H4 (cell line): ENCODE measurements at places on chromosomes 5 and 9. TPM values are rescaled to one million over a fixed set of nuclear protein-coding genes. Genes with fewer than 3 reads are reported as not detected.

DNA sequence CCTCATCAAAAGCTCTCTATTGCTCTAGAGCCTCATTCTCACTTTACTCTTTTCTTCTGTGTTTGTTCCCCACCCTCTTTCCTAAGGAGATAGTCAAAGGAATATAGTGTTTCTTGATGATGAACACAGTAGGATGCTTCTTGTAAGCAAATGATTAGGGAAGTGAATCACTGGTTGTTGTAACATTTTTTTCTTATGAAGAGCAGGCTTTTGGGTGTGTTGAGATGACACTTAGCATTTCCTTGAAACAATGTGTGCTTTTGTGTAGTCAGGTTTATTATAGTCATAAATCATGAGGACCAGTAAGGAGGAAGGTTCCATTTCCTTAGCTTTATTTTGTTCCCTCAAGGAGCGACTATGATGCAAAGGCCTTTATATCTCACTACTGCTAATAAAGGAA is 1991.3 kb upstream of the C9orf72 start:
- DNase-seq: no peak

DNA sequence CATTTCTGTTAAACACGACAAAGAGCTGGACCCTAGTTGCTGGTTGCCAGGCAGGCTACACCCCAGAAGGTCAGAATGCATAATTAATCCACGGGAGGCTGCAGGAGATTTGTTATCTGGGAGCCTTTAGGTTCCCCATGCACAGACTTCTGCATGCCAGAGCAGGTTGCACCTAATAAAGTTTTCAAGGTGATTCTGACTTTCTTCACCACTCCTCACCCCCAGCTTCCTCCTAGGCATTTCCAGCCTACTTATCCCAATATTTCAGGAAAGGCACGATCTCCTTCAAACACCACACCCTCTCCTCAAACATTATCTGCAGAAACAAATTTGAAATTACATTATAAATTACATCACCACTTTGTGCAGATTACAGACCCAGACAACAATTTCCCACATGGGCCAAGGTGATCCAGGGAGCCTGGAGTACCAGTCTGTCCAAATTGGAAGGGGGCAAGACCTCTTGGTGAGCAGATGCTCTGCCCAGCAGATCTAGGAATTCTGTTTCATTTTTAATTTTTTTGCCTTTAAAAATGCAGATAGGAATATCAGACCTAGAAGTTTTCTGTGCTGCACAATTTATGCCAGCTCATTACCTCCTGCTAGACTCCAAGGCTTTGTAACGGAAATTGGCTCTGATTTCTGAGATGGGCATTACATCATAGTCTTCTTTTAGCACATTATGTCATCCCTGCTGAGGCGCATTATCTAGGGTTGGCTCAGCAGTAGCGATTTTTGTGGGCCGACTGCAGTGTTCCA is 363.4 kb upstream of the SLC30A5 start:
- DNase-seq: peak; percentile 78

- DNase-seq: no peak
These were observed 363.6 kb downstream of the SH3GL2 start for GRCh38 chr9:17942498-17942897.

DNA sequence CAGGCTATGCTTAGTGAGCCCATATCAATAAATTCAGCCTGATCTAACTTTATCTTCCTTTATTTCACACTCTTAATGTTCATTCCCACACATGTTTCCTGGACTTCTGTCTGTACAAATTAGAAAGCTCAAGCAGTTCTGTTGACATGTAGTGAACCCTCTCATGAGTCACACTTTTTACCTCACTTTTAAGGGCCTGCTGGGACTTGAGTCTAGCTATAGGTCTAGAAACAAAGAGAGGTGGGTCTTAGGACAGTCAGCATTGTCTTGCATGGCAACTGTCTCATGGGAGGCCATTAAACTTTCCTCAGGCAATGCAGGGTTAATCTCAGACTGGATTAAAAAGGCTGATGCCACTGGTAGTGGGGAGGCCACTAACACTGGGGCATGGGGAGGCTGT is 8.6 kb upstream of the CCNH start:
- DNase-seq: no peak

DNA sequence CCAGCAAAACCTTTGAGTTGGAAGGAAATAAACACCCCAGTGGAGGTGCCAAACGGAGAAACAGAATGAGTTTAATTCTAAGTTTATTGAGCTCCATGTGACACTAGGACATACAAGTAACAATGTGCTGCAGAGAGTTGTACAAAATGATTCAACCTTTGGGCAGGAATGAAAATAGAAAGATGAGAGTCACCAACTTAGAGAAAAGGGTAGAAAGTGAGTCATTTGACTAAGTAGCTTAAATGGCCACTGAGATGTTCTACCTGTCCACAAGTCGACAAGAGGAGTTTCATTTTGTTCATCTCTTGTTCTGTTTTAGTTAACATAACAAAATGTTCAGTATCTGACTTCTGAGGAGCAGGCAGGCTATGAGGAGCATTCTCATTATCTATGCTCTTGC is 284.7 kb downstream of the NR2F1-AS1 start:
- DNase-seq: no peak

- peak; percentile 64 for DNase-seq
These were observed 7.2 kb upstream of the RNF38 start for GRCh38 chr9:36407122-36407723.

DNA sequence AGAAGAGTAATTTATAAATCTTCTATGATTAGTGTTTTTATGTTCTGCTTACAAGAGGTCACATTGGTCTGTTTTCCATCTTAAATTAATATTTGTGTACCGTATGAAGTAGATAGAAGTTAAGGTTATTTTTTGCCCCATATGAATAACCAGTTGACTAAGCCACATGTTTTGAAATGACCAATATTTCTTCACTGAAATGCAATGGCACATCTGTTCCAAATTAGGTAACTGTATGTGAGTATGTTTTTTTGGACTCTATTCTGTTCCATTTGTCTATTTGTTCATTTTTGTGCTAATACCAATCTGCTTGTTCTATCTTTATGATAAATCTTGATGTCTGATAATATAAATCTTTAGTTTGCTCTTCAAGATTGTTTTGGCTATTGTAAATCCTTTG is 17.7 kb downstream of the JAK2 start:
- DNase-seq: no peak

GRCh38 chr9:9341203-9341602 is 1271.6 kb downstream of the PTPRD start:
- DNase-seq: no peak

DNA sequence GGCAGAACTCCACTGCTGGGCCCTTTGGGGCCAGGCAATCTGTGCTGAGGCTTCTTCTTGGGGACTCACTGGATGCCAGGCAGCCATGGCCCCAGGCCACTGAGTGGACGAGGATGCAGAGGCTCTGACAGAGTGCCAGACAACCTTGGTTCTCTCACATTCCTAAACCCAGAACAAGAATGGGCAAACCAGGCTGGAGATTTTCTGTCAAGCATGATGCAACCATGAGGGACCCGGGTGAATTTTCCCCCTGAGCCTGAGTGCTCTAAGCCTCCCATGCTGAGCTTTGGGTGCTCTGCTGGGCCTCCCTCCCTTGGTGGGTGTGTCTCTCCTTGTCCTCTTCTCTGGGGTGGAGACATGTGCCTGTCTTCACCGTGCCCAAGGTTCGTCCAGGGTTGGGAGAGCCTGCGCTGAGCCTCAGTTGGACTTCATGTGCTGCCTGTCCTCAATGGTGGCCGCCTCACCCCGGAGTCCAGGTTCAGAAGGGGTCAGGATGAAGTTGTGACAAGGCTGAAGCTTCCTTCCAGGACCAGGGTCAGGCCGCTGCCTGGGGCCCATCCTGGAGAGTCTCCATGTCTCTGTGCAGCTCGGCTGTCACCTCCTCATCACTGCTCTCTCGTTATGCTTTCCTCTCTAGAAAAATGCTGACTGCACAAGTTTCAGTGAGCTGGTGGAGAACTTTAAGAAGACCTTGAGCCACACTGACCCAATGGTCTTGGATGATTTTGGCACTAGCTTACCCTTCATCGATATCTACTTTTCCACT is 24.1 kb downstream of the PITX1 start:
- no peak for DNase-seq

GRCh38 chr5:90866333-90866732 is 307.7 kb downstream of the ADGRV1 start:
- DNase-seq: peak; percentile 19

DNA sequence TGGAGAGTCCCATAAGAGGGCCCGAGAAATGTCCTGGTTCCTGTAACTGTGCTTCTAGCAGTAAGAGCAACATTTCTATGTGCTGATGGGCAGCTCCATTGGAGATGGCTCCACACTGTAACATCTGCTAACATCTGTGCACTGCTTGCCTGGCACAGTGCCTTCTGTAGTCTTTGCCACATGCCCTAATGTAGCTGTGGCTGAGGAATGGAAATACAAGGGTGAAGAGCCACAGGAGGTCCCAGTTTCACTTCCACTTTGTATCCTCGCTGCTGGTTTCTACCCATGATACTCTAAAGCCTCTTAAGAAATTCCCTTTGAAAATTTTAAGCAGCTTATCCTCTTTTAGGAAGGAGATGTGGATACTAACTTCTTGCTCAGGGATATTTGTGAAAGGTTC is 97.4 kb downstream of the HOMER1 start:
- DNase-seq: peak; percentile 8

GRCh38 chr5:68369457-68370125 is 154.0 kb downstream of the PIK3R1 start:
- DNase-seq: no peak

GRCh38 chr5:142537938-142538337 is 148.0 kb downstream of the FGF1 start:
- DNase-seq: no peak

- no peak for DNase-seq
These were observed 326.3 kb downstream of the SLCO4C1 start for GRCh38 chr5:101969742-101970141.

- no peak for DNase-seq
These were observed 264.7 kb upstream of the CCNG1 start for GRCh38 chr5:163172540-163173338.

GRCh38 chr5:17463653-17464052 is 34.4 kb upstream of the TAF11L2 start:
- DNase-seq: no peak

DNA sequence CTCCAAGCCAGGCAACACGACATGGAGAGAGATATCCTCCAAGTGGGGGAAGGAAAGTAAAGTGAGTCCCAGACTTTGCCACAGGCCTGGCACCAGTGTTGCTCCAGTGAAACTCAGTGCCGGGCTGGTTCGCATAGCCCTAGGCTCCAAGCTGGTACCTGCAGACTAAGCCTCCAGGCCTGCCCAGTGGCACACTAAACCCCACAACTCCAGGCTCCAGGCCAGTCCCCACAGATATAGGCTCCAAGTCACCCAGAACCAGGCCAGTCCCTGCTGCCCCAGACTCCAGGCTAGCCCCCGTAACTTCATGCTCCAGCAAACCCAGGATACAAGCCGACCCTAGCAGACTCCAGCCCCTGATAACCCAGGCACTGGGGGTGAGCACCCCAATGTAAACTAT is 23.0 kb upstream of the AP3B1 start:
- no peak for DNase-seq

DNA sequence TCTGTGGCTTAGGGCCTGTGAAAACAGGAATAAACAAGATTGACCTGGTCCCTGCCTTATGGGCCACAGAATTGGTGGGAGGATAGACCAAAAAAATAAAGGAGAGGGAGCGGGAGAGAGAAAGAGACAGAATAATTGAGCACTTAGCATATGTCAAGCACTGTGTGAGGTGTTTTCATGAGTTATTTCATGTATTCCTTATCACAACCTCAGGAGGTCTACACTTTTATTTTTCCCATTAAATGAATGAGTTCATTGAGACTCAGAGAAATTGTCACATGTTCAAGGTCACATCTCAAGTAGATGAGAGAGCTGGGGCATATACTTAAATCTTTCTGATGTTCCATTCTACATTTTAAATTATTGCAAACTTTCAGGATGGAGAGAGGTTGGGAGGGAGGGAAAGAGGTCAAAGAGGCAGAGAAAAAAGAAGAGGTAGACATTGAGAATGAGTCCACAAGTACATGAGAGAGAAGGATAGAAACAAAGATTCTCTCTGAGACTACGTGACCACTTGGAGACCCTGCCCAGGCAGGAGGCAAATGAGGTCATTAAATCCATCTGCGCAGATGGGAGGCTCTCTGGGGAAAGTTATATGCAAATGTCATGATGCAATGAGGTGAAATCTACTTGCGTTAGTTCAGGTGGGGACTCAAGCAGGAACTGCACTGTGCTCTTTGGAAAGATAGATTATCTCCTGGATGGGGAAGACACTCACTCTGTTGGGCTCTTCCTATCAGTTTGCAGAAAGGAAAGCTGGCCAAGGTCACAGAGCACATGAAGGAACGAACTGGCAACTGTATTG is 241.5 kb downstream of the PAPPA start:
- DNase-seq: no peak

DNA sequence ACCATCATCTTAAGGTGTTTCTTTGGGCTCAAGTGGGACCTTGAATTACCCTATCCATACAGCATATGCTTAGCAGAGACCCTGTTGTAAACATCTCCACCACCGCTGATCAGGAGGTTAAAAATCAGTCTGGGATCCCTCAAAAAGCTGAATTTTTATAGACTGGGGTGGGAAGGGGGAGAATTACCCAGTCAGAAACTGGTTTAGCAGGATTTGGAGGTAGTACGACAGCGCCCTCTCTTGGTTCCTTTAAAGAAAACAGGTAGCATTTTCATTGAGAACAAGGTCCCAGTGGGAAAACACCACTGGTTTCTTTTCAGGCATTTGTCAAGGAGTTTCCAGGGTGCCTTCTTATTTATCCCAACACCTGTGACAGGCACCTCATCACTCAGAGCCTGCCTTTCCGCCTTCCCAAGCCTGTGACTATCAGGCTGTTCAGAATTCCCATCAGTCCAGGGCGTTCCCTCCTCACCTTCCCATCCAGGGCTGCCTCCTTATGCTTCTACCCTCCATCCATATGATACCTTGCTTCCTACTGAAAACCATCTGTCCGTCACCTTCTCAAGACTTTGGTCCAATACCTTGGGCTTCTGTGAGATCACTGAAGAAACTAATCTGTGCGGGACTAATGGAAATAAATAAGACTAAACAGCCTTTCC is 203.8 kb upstream of the RAI14 start:
- no peak for DNase-seq

GRCh38 chr9:92385477-92385876 is 18.9 kb downstream of the OGN start:
- DNase-seq: no peak

- DNase-seq: peak; percentile 22
These were observed 41.8 kb upstream of the S1PR3 start for GRCh38 chr9:88949425-88949824.

The TAF1L gene
- not detected in 2 replicates for total RNA-seq

The CFAP90 gene
- total RNA-seq: not detected in 2 replicates

The GNAQ gene
- 17.5 and 20.6 TPM in 2 replicates for total RNA-seq

The ZNF454 gene
- total RNA-seq: 0.72 TPM in 1 of 2 replicates, not detected in the other

The CAMK4 gene
- 8.8 and 22.5 TPM in 2 replicates for total RNA-seq

The LHX3 gene
- total RNA-seq: not detected in 2 replicates

The POLE3 gene
- total RNA-seq: 125 and 131 TPM in 2 replicates

The DMGDH gene
- total RNA-seq: 0.37 TPM in 1 of 2 replicates, not detected in the other

The GABBR2 gene
- total RNA-seq: 0.37 and 0.91 TPM in 2 replicates
